ENCODE measurements at places on chromosomes 7 and 10. TPM values are rescaled to one million over a fixed set of nuclear protein-coding genes. Genes with fewer than 3 reads are reported as not detected.

DNA sequence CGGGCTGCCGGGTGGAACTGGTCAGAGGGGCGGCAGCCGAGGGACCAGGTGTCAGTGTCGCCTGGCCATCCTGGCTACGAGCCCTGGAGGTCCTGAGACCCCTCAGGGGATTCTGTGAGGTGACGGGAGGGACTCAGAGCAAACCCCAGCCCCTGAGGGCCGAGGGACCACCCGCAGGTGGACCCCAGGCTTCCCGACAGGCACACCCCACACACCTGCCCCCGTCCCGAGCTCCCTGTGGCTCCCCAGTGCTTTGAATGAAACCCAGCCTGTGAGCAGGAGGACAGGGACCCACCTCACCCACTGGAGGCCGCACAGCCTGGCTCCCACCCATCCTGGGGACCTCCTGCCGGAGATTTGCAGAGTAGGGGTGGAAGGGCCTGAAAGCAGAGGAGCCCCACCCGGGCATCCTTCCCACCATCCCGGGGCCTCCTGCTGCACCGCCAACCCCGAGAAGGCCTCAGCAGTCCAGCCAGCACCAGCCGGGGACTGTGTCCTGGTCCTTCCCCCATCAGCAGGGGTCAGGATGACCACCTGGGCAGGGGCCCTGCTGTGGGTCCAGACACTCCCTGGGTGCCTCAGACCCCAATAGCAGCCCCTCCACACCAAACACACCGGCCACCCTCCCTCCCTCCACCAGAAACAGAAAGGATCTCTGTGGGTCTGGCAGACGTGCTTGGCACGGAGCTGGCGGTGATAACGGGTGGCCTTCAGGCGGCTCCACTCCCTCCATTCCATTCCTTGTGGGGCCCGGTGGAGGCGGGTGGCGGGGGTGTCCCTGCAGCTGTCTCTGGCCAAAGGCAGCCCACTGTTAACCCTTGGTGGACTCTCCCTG is 13.9 kb downstream of the VENTX start:
- no peaks in the 10 kb centered on the region for H3K36me3 ChIP-seq
- peaks cover 33% of the 10 kb centered on the region for H3K27me3 ChIP-seq
- DNase-seq: no peak
- no peaks in the 10 kb centered on the region for H3K4me1 ChIP-seq
- H3K27ac ChIP-seq: no peak overlapping the region

Gene PLEKHS1
- total RNA-seq: not detected

Gene LIPK
- total RNA-seq: not detected

GRCh38 chr7:135965602-135966001 is 11.6 kb downstream of the MTPN start:
- H3K27ac ChIP-seq: no peak overlapping the region
- H3K4me1 ChIP-seq: peaks cover 28% of the 10 kb centered on the region
- DNase-seq: no peak
- no peaks in the 10 kb centered on the region for H3K27me3 ChIP-seq
- peaks cover 14% of the 10 kb centered on the region for H3K36me3 ChIP-seq

Gene GNGT1
- not detected for total RNA-seq

DNA sequence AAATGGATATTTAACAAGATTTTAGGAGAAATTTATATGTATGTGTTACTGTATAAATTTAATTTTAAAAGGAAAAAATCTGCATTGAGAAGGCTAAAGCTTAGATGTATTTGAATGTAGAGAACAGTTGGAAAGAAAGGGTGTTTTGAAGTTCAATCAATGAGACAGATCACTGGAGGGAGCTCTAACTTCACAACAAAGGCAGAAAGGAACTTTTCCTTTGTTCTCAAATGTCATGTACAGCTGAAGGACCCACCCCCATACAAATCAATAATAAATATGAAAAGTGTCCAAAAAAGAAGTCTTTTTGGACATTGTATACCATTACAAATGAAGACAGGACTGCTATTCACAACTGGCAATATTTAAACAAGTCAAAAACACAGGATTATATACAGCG is 403.4 kb downstream of the DNAJB9 start:
- no peaks in the 10 kb centered on the region for H3K36me3 ChIP-seq
- peaks cover 2% of the 10 kb centered on the region for H3K27me3 ChIP-seq
- no peak overlapping the region for H3K27ac ChIP-seq
- no peaks in the 10 kb centered on the region for H3K4me1 ChIP-seq

DNA sequence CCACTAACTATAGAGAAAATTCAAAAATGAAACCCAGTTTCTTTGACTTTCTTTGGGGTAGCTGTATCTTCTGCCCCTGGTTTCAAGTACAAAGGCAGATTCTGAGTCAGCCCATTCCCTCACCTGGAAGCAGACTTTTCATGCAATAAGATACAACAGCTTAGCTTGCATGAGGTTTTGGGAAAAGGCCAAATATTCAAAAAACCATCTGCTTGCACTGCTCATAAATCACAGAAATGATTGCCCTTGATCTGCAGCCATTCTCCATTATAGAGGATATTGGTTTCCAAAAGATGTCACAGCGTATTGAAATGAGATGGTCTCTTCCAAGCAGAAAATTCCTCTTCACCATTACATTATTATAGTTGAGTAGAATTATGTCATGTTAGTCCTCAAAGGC is 354.0 kb downstream of the PHF14 start:
- no peaks in the 10 kb centered on the region for H3K27me3 ChIP-seq
- H3K4me3 ChIP-seq: no peak overlapping the region
- H3K36me3 ChIP-seq: no peaks in the 10 kb centered on the region
